ENCODE measurements at places on chromosomes 4 and X.

GRCh38 chrX:104282166-104282725, 27.5 kb upstream of the ESX1 start:
- no peak for DNase-seq

GRCh38 chr4:69830560-69831269, 29.2 kb downstream of the SULT1E1 start:
- no peak for DNase-seq

GRCh38 chr4:6425911-6426310, 46.5 kb downstream of the PPP2R2C start:
- no peak for DNase-seq

DNA sequence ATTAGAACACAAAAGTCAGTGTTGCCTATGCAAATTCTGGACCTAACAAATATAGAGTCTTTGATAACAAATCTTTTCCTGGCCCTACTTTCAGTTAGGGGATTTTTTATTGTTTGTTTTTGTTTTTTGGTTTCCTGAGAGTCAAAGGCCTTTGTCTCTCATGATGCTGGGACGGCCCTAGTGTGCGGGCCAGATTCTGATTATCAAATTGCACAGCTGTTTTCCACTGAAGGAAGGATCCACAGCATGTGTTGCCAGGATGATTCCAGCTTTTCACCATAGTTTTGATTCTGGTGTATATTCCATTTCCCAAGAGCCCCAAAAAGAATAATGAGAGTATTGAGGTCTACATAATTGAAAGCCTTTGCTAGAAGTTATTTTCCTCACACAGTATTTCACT, 248.2 kb downstream of the CAMK2D start:
- no peak for DNase-seq

- DNase-seq = no peak
Measured at GRCh38 chr4:27357283-27357682, 496.6 kb downstream of the STIM2 start.
